ENCODE measurements at places on chromosomes 6 and 20.

DNA sequence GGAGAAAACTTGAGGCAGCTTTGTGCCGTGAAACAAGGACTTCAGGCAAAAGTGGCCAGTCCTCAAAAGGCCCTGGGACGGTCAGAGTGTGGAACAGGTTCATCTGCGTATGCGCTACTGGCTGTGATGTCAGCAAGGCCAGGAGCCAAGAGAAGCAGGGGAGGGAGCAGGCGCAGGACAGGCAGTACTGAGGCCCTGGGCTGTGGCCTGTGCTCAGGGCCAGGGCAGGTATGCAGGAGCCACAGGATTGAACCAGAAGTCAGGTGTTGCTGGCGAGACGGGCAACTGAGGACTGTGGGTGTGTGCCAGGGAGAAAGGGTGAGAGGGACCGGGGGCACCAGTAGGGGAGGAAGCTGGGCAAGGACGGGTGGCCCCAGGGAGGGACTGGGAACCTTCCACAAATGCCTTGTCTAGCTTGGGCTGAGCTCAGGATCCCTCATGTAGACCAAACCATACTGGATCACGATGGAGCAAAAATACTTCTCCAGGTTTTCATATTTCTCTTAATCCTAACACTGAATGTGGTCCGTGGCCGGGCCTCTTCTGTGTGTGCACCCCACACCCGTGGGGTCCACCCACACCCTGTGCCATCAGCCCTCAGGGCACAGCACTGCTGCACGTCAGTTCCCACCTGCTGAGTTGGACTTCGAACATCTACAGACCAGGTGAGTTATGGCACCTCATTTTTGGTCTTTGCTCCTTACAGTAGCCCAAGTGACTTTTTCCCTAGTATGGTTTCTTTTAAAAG lies 46.9 kb downstream of the GINS1 start:
- DNase-seq = no peak

DNA sequence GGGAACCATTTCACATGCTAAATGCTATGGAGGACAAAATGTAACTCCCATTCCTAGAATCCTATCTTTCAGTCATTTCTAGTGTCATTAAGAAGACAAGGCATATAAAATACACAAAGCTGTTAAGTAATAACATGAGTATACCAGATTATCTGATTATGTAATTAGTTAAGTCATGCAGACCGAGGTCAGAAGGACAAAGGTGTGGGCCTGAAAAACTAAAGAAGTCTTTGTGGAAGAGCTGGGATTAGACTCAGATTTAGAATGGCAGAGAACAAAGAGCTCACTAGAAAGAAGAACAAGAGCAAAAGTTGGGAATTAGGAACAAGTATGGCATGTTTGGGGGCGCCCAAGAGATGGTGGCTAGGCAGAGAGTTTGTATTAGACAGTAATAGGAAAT lies 37.0 kb downstream of the EFHC1 start:
- no peak for DNase-seq

DNA sequence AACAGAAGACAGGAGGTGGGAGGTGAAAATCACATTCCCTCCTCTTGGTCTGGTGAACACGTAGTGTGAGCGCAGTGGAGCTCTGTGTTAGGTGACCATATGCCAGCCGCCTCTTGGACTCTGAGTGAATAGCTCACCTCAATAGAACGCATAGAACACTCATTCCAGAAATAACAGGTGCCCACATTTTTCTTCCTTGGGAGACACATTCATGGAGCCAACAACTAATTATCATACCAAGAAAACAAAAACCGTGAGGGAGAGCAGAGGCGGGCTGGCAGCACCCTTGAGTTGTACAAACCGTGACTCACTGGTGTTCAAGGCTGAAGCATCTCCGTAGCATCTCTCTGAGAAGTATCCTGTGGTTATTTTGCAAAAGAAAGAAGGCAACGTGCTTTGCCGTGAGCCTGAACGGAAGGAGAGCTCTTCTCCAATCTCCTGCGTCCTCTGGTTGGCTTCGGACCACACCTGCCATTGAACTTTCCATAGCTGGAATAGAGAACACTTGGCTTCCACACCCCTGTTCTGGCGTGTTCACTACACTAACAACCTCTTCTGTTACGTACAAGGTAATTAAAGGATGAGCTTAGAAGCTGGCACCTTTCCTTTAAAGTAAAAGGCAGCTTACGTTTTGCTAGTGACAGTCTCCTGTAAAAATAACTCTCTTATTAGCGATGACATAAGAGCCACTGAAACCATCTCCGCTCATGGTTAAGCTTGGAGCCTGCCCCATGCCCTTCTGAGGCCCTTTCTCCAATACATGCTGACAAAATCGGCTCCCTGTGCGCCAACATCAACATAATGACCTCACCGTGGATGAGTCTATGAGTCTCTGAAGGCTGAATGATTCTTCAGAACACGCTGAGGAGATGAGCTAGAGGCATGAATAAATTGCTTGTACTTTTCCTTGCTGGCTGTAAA lies 30.2 kb upstream of the SGK1 start:
- DNase-seq = no peak

DNA sequence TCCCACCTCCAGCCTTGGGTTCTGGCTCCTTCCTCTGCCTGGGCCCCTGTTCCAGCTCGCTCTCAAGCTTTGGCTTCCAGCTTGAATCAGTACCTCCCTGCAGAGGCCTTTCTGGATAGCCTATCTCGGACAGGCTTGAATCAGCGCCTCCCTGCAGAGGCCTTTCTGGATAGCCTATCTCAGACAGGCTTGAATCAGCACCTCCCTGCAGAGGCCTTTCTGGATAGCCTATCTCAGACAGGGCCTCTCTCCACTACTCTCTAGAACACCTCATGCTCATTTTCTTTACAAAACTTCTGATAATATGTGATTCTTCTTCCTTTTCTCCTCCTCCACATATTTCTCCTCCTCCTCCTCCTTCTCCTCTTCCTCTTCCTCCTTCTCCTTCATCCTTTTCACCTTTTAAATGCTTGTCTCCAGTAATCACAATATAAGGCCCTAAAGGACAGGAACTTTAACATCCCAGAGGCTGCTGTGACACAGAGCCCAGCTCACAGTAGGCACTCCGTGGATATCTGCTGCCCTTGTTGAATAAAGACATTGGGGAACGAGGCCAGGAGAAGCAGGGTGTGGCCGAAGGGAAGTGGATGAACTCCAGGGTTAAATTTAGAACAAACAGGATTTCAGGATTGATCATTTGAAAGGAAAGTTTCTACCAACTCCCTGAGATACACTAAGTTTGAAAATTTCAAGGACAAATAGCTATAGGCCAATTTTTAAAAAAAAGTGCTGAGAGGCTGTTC lies 9.3 kb upstream of the RPS6KA2 start:
- no peak for DNase-seq

DNA sequence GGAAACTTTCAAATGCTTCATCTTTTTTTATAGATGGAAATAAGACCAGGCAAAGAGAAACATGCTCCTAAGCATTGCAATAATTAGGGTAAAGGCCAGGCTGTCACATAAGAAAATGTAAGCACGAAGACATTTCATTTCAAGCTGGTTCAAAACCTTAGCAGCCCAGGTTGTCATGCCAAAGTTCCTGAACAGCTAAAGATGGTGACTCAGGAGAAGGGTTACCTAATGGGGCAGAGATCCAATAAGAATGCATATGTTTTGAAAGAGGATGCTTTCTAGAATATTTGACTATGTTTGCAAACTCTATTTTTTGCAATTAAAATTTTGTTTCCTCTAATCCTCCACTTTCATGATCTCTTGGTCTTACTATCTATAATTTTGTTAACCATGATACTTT lies 65.6 kb upstream of the PHACTR2 start:
- no peak for DNase-seq

DNA sequence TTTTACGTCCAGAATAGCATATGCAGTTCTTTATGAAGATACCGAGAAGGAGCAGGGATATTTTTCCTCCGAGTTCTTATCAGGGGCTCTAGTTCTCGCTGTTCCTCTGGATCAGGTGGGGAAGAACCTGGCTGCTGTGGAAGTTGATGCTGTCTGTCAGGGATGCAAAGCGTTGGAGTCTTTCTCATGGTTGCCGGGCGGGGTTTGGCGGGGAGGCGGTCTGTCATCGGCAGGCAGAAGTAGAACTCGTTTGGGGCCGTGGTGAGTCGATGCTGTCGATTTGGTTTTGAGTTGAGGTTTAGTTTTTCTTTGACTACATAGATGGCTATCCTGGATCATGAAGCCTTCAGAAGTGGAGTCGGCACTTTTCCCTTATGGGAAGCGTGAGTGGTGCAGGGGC lies 691.2 kb downstream of the QKI start:
- DNase-seq = no peak

- no peak for DNase-seq
These were observed 64.0 kb upstream of the KCNK16 start for GRCh38 chr6:39386487-39386886.

DNA sequence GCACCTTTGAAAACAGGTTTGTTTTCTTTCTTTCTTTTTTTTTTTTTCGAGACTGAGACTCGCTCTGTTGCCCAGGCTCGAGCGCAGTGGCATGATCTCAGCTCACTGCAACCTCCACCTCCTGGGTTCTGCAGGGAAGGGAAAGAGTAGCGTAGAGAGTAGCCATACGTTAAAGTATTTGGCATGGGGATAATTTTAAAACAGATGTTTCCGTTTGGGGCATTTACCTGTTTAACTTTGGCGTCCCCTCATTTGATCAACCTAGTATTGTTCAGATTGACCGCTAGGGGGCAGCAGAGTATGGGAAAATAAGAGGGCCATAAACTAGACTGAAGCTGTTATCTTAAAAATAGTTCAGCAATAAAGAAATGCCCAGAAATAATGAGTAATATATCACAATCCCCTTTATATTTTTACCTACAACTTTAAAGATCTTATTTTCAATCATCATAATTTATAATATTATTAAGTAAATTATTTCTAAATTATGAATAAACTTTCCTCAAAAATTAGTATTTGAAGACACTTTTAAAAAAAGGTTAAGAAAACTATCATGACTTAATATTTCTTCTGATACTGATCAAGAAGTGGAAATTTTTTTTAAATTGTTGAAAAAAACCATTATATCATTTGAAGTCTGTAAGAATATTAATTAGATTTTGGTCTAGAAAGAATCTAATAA lies 7.6 kb upstream of the TAAR9 start:
- peak; percentile 61 for DNase-seq

DNA sequence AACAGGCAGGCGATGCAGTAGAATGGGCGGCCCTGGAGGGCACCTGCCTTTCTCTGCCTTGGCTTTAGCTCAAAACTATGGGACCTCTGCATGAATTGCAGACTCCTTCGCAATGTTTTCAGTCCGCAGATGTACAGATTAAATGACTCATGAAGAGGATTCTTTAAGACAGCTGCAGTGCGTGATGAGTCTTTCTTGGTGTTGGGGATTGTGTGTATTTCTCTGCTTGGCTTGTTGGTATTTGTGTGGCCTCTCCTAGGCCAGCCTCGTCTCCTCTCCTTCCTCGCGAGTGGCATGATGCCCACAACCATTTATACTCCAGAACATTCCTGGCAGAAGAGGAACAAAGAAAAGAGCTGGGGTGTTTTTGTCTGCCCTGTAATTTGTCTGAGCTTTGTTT lies 110.6 kb downstream of the SYNDIG1 start:
- DNase-seq = no peak

- DNase-seq = no peak
These were observed 14.7 kb downstream of the NRSN2 start for GRCh38 chr20:361561-361960.

DNA sequence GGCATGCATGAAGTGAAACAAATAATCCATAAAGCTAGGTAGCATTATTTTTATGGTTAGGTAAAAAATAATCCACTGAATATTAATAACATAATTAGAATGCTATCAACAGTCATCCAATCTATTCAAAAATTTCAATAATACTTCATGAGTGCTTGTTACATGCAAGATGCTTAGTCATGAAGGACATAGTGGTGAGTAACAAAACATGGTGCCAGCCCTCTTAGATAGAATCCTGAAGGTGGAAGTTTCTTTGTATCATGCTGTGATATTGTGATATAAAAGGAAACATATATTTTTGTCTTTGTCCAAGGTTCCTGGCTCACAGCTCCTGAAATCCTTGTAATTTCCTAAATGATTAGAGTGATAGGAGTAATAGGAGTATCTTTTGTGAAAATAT lies 14.9 kb downstream of the RCAN2 start:
- DNase-seq = no peak

DNA sequence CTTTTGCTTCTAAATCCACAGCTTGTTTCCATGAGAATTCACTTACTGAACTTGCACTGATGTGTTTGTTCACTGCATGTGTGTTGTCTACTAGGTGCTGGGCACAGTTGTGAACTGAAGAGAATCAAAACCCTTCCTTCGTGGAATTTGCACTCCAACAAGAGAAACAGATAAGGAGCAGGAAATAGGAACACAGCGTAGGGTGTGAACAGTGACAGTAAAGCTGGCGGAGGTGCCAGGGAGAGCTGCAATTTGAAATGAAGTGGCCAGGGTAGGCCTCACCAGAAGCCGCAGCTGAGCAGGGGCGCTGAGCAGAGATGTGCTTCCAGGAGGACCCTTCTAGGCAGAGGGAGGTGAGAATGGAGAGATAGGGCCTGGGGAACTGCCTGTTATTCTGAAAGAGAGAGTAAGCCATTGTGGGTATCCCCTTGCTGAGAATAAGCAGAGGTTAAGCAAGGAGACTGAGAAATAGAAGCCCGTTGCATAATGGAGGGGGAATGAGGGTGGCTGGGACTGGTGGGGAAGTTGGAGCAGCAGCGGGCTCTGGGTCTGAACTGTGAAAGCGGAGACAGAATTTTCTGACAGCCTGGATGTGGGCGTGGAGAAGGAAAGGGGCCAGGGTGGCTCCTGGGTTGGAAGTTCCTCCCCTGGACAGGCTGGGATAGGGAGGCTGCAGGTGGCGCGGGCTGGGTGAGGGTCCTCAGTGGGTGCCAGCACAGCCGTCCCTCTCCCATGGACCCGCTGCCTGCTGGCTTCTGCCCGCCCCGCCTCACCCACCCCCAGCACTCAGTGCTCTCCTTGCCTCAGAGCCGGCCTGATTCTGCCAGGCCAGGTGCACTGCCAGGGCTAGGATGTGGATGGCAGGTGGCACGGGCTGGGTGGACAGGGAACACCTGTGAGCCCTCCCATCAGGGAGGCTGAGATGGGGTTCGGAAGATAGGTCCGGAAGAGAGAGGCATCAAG lies 114.7 kb upstream of the AFDN start:
- no peak for DNase-seq

DNA sequence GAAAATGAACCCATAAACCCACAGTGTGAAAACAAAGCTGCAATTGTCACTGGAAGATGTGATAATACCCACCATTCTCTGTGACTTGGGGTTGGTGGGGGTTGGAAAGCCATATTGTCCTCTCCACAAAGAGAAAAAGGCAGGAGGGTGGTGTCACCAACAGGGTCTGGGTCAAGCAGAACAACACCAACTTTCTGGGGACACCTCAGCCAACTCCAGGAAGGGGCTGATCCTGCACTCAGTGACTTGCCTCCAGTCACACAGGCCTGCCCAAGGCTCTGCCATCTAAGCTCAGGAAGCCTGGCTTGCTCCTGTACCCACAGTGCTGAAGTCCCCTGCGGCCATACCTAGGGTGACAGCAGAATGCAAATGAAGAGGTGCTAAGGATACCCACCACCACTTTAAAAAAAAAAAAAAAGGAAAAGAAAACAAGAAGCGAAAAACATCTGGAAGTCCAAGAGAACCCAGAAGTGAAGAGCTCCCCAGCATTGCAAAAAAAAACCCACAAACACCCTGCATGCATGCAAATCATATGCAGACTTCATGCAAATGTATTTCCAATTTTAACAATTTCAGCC lies 110.6 kb downstream of the PREX1 start:
- DNase-seq = no peak

GRCh38 chr6:135731116-135731515 lies 120.4 kb upstream of the PDE7B start:
- DNase-seq = no peak

- DNase-seq = no peak
These were observed 141.2 kb downstream of the FAM83B start for GRCh38 chr6:54987633-54988290.

- no peak for DNase-seq
These were observed 315.6 kb upstream of the QKI start for GRCh38 chr6:163098827-163099479.

- DNase-seq = no peak
These were observed 6.9 kb upstream of the CST11 start for GRCh38 chr20:23459461-23460150.

All from HCT116 (cell line).